Stimulated activated CD4-positive, alpha-beta T cell treated with anti-CD3 and anti-CD28 coated beads, Interleukin-15, amount 100 ng/mL, for 1 hour (primary cell): ENCODE measurements at places on chromosomes 2 and 18.

GRCh38 chr2:30225131-30225762 lies 6.1 kb upstream of the LBH start:
- no peak for DNase-seq

- no peak for DNase-seq
These were observed 55.1 kb downstream of the LYPD6B start for GRCh38 chr2:149093579-149093978.

DNA sequence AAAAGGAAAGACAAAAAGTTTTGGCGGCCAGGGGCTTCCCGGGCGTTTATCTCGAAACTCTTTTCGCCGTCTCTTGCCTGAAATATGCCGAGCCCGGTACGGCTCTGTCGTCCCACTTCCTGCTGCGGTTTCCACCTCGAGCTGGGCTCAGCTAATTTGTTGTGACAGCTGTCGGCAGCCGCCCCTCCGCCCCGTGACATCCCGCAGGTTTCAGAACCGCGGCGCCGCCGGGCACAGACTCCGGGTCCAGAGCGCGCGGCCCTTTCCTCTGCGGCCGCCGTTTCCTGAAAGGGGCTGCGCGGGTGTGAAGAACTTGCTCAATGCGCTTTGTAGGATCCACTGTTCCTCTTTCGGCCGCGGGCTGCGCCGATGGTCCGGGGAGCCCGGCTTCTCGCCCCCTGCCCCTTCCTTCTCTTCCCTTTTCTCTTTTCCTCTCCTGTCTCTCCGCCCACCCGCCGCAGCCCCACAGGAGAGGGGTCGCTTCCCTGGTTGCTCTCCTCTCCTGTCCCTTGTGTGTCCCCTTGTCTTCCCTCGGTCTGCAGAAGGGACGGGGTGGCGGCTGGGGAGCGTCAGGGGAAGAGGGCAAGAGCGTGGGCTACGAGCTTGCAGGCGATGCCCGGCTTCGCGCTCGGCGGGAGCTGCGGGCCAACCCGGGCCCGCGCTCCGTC lies 648 bp downstream of the ARID5A start:
- peak; percentile 62 for DNase-seq

DNA sequence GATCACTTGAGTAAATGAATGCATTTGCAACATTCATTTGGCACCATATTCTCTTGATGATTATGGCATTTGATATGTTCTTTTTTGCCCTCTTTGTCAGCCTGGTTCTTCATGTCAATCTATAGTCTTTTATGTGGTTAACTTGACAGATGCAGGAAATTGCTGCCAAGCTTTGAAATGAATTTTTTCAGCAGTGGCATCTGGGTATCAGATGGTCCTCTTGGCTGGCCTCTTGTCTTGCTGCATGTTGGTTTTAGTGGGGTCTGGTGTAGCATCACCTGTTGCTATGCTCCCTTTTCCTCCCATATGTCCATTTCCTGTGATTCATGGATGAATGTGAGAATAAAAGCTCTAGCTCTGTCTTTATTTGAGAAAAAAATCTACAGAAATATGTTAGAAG lies 119.9 kb downstream of the DPP4 start:
- no peak for DNase-seq

DNA sequence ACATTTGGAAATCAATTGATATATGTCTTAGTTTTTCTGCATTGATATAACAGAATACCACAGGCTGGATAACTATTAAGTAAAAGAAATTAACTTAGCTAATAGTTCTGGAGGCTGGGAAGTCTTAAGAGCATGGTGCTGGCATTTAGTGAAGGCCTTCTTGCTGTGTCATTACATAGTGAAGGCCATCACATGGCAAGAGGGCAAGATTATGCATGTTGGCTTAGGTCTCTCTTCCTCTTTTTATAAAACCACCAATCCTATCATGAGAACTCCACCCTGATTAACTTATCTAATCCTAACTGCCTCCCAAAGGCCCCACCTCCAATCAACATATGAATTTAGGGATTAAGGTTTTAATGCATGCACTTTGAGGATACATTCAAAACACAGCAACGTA lies 225.5 kb upstream of the VRK2 start:
- DNase-seq: no peak

- DNase-seq: no peak
These were observed 272.9 kb upstream of the FIGN start for GRCh38 chr2:164008752-164009151.

DNA sequence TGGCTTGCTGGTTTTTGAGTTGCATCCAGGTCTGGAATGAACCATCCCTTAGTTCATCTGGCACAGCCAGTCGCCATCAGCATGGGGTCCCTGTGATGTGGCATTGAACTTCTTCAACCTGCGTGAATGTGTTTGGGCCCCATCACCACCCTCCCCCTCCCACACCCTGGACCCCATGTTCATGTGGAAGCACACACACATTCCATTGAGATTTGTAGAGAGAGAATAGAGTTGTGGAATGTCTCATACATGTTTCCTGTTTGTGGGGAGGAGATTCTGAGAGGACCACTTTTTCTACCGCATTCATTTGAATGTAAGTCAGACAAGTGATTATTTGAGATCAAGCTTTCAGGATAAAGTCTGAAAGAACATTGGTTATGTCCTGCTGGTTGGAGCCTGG lies 117.6 kb upstream of the EML6 start:
- DNase-seq: no peak

DNA sequence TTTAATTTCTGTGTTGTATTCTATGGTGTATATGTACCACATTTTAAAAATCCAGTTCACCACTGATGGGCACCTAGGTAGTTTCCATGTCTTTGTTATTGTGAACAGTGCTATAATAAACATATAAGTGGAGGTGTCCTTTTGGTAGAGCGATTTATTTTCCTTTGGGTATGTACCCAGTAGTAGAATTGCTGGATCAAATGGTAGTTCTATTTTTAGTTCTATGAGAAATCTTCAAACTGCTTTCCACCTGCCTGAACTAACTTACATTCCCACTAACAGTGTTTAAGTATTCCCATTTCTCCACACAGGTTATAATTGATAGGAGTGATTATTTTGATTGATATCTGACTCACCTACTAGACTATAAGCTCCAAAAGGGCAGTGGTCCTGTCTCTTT lies 148.2 kb downstream of the BABAM2 start:
- no peak for DNase-seq

GRCh38 chr18:39403121-39403520 lies 1837.5 kb upstream of the CELF4 start:
- no peak for DNase-seq

- no peak for DNase-seq
These were observed 49.7 kb upstream of the ZNF516 start for GRCh38 chr18:76544511-76545345.

DNA sequence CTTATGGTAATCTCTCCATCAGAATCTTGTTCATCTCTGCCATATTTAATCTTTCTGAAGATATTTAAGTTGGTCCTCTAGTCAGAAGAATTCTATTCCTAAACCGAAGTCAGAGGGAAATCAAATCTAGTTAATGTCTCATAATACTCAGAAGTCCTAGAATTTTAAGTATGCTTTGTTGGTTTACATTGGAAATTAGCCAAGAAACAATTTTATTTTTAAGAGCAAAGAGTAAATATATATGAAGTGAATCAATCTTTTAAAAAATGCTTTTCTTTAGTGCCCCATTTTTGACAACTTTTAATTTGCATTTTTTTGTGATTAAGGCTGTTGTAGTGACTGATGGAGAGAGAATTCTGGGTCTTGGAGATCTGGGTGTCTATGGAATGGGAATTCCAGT lies 38.1 kb downstream of the ME2 start:
- no peak for DNase-seq

GRCh38 chr18:48735681-48736255 lies 196.9 kb downstream of the CTIF start:
- no peak for DNase-seq

GRCh38 chr2:151789055-151789834 lies 39.0 kb downstream of the ARL5A start:
- no peak for DNase-seq

DNA sequence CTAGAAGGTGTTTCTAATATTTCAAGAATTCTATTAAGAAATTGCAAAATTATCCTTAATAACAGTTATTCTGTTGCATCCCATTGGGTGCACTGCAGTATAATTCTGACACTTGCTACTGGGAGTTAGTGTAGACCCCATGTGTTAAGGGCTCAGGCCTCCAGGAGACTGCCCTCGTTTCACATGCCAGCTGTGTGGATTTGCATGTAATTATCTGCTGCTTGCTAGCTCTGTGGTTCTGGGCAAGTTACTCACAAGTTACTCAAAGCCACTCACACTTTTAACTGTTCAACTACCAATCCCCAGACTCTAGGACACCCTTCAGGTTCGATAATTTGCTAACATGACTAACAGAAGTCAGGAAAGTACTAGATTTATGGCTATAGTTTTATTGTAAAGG lies 38.6 kb downstream of the ST6GAL2 start:
- no peak for DNase-seq

- no peak for DNase-seq
These were observed 283.8 kb downstream of the CTNNA2 start for GRCh38 chr2:79796641-79797040.

- no peak for DNase-seq
These were observed 1.3 kb upstream of the TGFBRAP1 start for GRCh38 chr2:105330681-105331375.

DNA sequence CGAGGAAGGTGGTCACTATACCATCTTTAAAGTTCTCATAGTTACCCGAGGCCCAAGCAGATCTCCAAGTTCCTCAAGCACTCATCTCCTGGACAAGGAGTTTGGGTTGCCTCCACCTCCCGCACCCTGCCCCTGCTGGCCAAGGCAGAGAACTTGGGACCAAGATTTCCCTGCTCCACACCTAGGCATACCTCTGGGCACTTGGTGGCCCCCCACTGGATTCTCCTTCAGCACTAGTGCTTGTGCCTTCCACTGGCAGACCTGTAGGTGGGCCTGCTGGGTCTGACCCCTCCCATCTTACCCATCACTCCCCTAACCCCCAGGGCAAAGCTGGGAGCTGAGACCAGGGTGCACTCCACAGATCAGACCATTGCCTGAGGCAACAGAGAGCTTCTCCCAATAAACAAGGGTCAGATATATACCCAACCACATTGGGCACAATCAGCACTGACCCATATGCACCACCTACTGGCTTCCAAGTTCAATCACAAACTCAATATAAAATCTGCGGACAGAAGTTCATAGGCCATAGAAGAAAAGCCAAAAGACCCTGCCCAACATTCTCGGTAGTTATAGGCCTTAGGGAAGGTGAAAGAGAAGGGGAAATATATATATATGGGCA lies 244.2 kb downstream of the EXOC6B start:
- no peak for DNase-seq

GRCh38 chr18:75249672-75250470 lies 39.3 kb downstream of the TSHZ1 start:
- no peak for DNase-seq

- no peak for DNase-seq
These were observed 2.0 kb downstream of the IKZF2 start for GRCh38 chr2:213149294-213149875.

GRCh38 chr2:186518945-186519344 lies 32.9 kb downstream of the ZC3H15 start:
- no peak for DNase-seq

- DNase-seq: no peak
These were observed 80.1 kb upstream of the ARL5A start for GRCh38 chr2:151908204-151908882.

DNA sequence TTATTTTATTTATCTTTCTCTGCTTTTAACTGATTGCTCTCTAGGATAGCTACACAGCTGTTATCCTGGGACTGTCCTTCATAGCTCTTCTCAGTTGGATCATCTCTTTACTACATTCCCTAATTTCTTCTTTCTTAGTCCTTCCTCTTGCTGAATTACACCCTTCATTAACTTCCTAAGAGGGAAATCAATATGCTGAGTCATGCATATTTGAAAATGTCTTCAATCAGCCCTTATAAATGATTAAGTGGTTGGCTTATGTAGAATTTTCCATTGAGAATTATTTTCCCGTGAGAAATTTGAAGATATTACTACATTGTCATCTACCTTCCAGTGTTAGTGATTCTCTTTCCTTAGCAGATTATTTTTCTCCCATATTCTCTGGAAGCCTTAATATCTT lies 214.2 kb downstream of the SOCS6 start:
- no peak for DNase-seq

GRCh38 chr2:48508461-48509124 lies 21.4 kb upstream of the STON1 start:
- no peak for DNase-seq

DNA sequence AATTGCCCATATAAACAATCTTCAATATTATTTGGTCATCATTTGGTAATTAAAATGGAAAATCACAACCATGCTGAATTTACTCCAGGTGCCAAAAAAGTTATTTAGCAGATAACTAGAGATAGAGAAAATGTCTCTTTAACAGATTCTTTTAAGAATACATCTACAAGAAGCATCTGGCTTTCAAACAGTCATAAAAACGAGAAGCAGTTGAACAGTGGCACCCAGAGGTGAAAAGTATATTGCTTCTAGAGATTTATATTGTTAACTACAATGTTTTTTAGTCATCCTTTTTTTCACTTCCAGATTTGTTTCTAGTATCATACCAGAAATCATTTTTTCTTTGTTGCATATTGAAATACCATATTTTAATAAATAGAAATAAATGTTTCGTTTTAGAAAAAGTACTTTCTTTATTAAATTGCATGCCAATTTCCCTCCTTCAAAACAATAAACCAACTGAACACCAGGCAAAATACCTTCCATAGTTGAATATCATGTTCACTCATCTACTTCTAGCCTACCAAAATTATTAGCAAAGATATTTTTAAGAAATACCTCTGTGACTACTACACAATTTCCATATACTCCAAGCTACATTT lies 65.4 kb upstream of the HNRNPA3 start:
- DNase-seq: no peak

DNA sequence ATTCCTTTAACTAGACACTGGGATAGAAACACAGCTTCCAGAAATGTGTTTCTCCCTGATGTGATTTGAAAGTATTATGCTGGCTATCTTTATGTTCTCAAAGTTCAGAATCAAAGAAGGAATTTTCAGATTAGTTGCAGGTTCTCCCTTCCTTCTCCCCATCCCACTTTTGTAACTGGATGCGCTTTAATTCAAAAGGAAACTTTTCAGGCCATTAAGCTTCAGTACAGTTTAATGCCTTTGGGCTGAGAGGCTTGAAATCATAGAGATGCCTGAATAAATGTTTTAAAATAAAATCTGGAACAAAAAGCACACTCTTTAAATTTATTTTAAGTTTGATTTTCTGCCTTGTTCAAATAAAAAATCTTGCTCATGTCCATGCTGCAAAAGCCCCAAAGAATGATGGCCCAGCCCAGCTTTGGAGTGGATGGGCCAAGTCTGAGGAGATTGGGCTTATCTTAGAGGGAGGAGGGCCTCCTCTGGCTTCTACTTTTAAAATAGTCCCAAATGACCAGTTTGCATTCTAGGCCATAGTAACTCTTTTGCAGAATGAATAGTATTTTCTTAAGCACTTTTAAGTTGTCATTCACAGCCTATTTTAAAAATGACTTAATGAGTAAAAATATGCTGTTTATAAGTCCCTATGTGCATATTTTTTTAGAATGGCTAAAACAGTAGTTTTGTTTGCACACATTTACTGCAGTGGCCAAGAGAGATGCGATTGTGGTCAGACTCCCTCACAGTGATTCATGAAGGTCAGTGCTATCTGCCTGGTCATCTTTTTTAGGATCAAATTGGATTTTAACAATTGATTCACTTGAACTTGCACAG lies 129.2 kb downstream of the MTX2 start:
- no peak for DNase-seq

- no peak for DNase-seq
These were observed 23.8 kb downstream of the GRHL1 start for GRCh38 chr2:9975328-9975727.
